ENCODE measurements at places on chromosomes 12 and 14.

- DNase-seq, result no peak
Measured at GRCh38 chr12:12946686-12947355, 5.1 kb downstream of the GPRC5D start.

DNA sequence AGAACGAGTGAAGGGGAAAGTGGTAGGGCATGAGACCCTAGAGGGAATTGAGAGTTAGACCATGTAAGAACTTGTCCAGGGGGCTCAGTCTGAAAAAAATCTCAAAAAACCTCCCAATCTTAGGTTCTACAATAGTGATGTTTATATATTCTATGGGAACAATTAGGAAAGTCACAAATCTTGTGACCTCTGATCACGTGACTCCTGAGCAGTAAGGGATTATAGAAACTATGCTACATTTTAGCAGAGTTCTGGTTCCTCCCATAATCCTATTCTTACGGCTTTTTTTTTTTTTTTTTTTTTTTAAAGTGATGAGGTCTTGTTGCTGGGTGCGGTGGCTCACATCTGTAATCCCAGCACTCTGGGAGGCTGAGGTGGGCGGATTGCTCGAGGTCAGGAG, 5.8 kb downstream of the ADCK1 start:
- DNase-seq, result no peak

DNA sequence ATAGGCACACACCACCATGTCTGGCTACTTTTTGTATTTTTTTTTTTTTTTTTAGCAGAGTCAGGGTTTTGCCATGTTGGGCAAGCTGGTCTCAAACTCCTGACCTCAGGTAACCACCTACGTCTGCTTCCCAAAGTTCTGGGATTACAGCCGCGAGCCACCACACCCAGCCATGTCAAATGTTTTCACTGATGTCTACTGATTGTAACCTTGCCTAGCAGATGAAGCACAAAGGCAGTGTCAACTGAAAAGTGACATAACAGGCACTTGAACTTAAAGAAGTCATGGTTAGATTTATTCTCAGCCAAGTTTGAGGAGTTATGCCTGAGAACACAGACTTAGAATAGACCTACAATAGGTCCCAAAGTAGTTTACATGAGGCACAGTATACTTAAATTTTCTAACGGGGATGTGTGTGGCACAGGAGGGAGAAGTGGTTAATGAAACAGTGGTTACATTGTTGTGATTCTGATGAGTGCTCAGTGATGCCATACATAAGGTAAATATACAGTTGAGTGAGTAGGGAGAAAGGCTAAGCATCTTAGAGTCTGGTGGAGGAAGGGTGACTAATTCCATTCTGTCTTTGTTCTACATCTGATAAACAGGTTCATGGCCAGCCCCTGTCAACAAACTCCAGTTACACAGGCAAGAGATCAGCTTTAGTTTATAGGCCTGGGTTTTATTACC, 12.6 kb upstream of the RNASE4 start:
- no peak for DNase-seq

DNA sequence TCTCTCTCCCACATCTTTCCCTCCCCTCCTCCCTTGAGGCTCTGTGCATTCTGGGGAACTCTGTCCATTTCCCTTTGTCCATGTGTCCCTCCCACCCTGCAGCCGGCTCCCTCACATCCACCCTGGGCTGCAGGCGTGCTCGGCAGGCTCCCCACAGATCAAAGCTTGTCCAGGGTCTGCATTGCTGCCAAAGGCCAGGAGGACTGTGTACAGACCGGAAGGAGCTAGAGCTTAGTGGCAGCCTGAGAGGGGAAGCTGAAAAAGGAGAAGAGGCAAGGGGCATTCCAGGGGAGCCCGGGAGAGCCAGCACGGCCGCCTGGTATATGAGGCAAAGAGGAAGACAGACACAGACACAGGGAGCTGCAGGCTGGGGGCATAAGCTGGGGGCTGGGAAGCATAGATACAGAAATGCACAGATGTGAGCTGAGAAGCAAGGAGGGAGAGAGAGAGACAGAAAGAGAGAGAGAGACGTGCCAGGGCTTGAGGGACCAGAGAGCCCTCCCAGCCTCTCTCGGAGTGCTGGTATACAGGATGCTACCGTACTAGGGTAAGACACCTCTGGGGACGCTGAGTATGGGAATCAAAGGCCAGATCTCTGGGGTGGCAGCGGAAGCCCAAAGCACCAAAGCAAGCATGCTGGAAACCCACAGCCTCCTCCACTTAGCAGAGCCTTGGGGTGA, 3.3 kb downstream of the CD4 start:
- DNase-seq, result peak; percentile 55

- DNase-seq, result no peak
Measured at GRCh38 chr14:99213101-99213500, 58.9 kb downstream of the BCL11B start.

- DNase-seq, result no peak
Measured at GRCh38 chr14:98172243-98172778, 1099.7 kb downstream of the BCL11B start.
